Stimulated activated CD4-positive, alpha-beta T cell treated with anti-CD3 and anti-CD28 coated beads, Interleukin-2, amount 100 ng/mL, for 4 hours (primary cell): ENCODE measurements at places on chromosomes 1 and 21.

DNA sequence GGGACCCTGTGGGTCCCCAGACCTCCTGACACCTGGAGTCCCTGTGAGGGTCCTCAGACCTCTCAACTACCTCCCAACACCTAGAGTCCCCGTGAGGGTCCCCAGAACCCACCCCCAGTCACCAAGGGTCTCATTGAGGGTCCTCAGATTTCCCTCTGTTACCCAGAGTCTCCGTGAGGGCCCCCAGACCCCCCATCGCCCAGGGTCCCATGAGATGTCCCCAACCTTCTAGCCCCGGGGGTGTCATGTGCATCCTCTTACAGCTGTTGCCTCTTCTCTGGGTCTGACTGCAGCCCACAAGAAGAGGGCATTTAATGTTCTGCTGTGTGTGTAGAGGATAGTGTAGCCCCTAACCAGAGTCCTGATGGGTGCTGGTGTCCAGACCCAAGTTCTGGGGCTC, 2.0 kb upstream of the GJC2 start:
- no peak for DNase-seq

- DNase-seq, result no peak
Measured at GRCh38 chr1:234774971-234775370, 165.0 kb upstream of the IRF2BP2 start.

- no peak for DNase-seq
Measured at GRCh38 chr1:199404976-199405375, 622.5 kb upstream of the NR5A2 start.

DNA sequence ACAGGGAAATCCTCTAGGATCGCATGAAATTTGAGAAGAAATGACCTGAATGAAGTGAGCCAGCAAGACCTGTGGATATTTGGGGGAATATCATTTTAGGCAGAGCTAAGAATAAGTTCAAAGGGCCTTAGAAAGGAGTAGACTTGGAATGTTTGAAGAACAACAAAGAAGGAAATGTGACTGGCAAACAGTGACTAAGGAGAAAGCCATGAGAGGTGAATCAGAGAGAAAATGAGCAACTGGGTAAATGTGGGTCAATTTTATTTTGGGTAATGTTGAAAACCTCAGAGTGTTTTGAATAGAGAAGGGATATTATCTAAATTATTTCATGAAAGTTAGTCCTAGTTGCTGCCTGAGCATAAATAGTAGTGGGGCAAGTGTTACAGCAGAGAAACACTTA, 672.8 kb downstream of the LMO4 start:
- DNase-seq, result no peak

- no peak for DNase-seq
Measured at GRCh38 chr1:65494671-65495070, 74.2 kb downstream of the LEPR start.

GRCh38 chr1:153612755-153613331, at the start of gene S100A16:
Gene S100A16, minus strand, starts transcription at chr1:153613137. Its CDS starts 4,986 bp downstream, at chr1:153608151.
- no peak for DNase-seq

DNA sequence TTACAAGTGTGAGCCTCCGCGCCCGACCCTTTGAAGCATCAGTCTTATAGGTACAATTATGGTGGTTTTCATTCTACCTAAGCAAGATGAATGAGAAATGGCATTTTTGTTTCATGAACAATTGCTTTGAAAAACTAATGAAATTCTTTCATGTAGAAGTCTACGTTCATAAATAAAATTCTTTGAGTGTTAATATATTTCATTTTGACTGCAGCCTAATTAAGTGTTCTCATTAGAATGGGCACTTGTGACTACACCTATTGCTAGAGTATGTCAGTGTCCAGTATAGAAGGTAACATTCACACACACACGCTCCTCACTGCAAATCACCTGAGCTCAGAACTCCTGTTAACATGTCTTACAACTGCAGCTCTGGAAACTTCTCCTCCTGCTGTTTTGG, at the start of gene KRTAP15-1:
KRTAP15-1 (plus strand) TSS at position 301 of the 400 bp plus-strand sequence; CDS start at position 354, 53 bp downstream.
- DNase-seq, result no peak

- DNase-seq, result no peak
Measured at GRCh38 chr1:69502991-69503390, 64.7 kb upstream of the LRRC7 start.
